EH (cell line): ENCODE measurements at places on chromosomes 1 and 21.

GRCh38 chr1:8167936-8168335 lies 141.8 kb upstream of the ERRFI1 start:
- no peak for DNase-seq

- DNase-seq = no peak
These were observed 7.7 kb downstream of the SLC37A1 start for GRCh38 chr21:42521384-42521783.

GRCh38 chr1:59706303-59706599 lies 108.5 kb upstream of the HOOK1 start:
- no peak for DNase-seq

- DNase-seq = peak; percentile 85
These were observed 595 bp upstream of the DDR2 start for GRCh38 chr1:162631546-162632191.

- no peak for DNase-seq
These were observed 79.5 kb upstream of the CSF3R start for GRCh38 chr1:36562181-36562685.
